Umbilical cord (tissue), 2 donors: ENCODE measurements at places on chromosomes 7 and 10. TPM values are rescaled to one million over a fixed set of nuclear protein-coding genes. Genes with fewer than 3 reads are reported as not detected.

DNA sequence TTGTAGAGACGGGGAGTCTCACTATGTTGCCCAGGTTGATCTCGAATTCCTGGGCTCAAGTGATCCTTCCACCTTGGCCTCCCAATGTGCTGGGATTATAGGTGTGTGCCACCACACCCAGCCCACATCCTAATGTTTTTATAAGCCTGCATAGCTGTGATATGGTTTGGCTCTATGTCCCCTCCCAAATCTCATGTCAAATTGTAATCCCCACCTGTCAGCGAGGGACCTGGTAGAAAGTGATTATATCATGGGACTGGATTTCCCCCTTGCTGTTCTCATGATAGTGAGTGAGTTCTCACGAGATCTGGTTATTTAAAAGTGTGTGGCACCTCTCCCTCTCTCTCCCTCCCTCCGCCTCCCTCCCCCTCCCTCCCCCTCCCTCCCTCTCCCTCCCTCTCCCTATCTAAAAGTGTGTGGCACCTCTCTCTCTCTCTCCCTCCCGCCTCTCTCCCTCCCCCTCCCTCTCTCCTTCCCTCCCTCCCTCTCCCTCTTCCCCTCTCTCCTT lies 13.9 kb downstream of the BAMBI start:
- DNase-seq = no peak

DIP2C gene
- 24.8 TPM for total RNA-seq

PCDH15 gene
- 15.9 TPM for total RNA-seq

- no peak for DNase-seq
These were observed 316.1 kb downstream of the SFMBT2 start for GRCh38 chr10:7094781-7095180.
